CD4-positive, alpha-beta memory T cell (primary cell): ENCODE measurements at places on chromosomes 3 and 15. TPM values are rescaled to one million over a fixed set of nuclear protein-coding genes. Genes with fewer than 3 reads are reported as not detected.

GRCh38 chr15:57545995-57546394 is 45.7 kb upstream of the MYZAP start:
- H3K4me3 ChIP-seq = no peak overlapping the region
- no peak overlapping the region for H3K27ac ChIP-seq
- H3K27me3 ChIP-seq = no peaks in the 10 kb centered on the region
- no peaks in the 10 kb centered on the region for H3K36me3 ChIP-seq

GRCh38 chr3:87422333-87422732 is 145.9 kb upstream of the POU1F1 start:
- H3K27me3 ChIP-seq = no peaks in the 10 kb centered on the region
- no peaks in the 10 kb centered on the region for H3K4me1 ChIP-seq
- no peaks in the 10 kb centered on the region for H3K36me3 ChIP-seq

GRCh38 chr3:140093742-140094141 is 158.8 kb downstream of the CLSTN2 start:
- H3K27me3 ChIP-seq = no peaks in the 10 kb centered on the region
- H3K27ac ChIP-seq = no peak overlapping the region
- H3K4me3 ChIP-seq = no peak overlapping the region
- no peak for DNase-seq
- H3K36me3 ChIP-seq = no peaks in the 10 kb centered on the region

DNA sequence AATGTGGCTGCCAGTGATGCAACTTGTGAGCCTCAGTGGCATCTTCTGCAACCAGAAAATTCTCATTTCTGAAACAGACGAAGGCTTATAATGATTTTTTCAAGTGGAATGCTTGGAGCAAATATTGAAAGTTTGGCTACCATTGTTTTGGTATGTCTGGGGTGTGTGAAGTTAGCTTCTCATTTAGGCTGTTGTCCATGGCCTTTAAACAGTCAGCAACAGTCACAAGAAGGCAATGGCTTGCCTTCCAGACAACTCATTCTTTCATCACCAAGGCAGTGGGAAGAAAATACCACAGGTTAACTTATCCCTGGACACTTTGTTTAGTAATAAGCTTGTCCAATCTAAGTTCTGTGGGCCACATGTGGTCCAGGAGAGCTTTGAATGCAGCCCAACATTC is 4.7 kb upstream of the BNC1 start:
- DNase-seq = no peak
- no peak overlapping the region for H3K4me3 ChIP-seq
- no peaks in the 10 kb centered on the region for H3K4me1 ChIP-seq
- H3K27ac ChIP-seq = no peak overlapping the region

DNA sequence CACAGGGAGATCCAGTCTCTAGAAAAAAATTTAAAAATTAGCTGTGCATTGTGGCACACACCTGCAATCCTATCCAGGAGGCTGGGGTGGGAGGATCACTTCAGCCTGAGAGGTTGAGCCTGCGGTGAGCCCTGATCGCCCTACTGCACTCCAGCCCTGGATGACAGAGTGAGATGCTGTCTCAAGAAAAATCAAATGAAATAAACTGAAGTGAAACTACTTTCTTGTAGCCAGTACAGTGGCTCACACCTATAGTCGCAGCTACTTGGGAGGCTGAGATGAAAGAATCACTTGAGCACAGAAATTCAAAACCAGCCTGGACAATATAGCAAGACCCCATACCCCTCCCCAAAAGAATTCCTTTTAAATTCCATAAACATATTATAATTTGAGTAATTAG is 35.4 kb downstream of the SMARCC1 start:
- H3K27me3 ChIP-seq = no peaks in the 10 kb centered on the region
- H3K36me3 ChIP-seq = peaks cover 13% of the 10 kb centered on the region
- H3K4me1 ChIP-seq = no peaks in the 10 kb centered on the region
- H3K4me3 ChIP-seq = no peak overlapping the region
- no peak overlapping the region for H3K27ac ChIP-seq

DNA sequence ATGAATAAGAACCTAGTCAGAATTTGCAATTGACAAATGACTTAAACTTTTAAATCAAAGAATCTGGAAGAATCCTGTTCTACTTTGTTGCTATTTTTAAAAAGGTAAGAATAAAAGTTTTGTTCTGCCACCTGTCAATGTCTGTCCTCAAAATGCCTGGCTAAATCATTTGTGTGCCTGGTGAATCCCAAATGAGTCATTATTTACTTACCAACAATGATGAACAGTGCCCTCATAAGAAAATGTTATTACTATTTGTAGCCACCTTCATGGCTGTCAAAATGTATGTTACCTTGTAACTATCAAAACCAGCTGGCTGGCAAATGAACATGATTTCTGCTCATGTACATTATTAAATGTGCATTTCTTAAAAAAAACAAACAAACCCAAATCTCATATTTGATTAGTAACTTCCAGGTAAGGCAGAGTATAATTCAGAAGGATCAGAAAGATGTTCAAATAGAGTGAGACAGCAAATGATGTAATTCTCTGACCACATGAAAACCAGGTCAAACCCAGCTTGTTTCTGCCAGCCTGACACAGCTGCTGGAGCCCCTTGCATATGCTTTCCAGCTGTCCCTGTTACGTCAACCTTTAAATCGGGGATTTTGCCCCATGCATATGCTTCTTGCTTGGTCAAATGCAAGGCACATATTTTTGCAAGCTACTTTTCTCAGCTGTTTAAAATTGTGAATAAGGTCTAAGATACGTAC is 137.9 kb downstream of the SSR3 start:
- H3K27ac ChIP-seq = no peak overlapping the region
- no peaks in the 10 kb centered on the region for H3K27me3 ChIP-seq
- no peaks in the 10 kb centered on the region for H3K4me1 ChIP-seq
- no peak overlapping the region for H3K4me3 ChIP-seq

DNA sequence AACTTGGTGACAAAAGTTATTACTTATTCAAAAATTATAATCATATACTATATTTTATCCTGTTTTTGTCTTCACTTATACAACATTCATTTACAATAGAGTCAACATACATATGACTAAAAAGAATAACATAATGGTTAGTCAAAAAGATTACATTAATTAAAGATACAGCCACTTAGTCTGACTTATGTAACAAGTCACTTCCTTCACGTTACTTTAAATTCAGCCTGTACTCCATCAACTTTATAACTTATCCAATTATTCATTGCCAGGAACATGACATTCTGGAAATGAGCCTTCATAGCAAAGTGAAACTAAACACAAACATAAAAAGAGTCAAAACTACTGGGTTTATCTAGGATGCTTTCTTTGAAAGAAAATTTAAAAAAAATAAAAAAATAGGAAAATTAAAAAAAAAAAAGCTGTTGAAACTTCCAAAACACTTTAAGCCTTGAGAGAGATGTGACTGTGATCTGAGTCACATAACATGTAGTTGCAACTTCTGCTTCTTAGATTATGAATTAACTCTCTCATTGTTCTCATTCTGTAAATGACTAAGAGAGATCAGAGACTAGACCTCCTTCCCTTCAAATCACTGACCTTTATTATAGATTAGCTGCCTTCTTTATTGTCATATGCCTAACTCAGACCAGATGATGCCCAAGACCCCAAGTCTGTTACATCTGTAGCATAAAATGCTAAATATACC is 107.8 kb downstream of the MYRIP start:
- no peak for DNase-seq
- H3K27ac ChIP-seq = no peak overlapping the region
- no peaks in the 10 kb centered on the region for H3K36me3 ChIP-seq
- H3K4me1 ChIP-seq = no peaks in the 10 kb centered on the region

DNA sequence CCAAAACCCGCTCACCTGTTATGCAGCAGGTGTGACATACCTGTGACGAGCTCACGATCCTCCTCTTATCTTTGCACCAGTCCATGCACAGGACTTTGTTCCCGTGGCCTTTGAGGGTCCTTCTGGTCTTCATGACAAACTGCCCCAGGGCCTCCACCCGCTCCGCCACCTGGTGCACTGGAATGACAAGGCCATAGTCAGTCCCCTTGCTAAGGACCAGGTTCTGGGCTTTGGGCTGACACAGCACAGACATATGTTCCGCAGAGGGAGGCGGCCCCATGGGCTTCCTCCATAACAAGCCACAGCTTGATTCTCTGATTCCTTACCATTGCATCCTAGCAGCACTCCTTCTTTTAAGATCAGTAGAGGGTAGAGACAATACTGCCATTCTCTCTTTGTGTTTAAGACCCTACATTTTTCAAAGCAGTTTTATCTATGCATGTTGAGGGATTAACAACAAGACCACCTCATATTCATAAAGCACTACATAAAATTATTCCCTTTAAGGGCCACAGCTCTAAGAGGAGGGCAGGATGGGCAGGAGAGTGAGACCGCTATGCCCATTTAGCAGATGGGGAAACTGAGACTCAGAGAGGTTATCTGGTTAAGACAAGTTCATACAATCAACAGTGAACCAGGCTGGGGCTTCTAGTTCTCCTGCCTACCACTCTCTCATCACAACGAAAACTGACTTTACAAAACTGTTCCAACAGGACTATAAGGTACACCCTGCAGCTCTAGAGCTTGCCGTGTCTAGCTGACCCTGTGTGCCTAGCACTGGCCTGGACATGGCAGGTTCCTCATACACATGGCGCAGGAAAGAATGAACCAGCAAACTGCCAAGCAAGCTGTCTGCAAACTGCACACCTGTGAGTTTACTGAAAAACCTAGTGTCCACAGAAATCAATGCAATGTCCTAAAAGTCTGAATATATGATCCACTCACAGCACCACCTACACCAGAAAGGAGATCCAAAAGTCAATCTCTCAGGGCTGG is 37.0 kb downstream of the GNB5 start:
- no peak overlapping the region for H3K4me3 ChIP-seq
- no peak overlapping the region for H3K27ac ChIP-seq
- H3K4me1 ChIP-seq = no peaks in the 10 kb centered on the region
- DNase-seq = no peak

DNA sequence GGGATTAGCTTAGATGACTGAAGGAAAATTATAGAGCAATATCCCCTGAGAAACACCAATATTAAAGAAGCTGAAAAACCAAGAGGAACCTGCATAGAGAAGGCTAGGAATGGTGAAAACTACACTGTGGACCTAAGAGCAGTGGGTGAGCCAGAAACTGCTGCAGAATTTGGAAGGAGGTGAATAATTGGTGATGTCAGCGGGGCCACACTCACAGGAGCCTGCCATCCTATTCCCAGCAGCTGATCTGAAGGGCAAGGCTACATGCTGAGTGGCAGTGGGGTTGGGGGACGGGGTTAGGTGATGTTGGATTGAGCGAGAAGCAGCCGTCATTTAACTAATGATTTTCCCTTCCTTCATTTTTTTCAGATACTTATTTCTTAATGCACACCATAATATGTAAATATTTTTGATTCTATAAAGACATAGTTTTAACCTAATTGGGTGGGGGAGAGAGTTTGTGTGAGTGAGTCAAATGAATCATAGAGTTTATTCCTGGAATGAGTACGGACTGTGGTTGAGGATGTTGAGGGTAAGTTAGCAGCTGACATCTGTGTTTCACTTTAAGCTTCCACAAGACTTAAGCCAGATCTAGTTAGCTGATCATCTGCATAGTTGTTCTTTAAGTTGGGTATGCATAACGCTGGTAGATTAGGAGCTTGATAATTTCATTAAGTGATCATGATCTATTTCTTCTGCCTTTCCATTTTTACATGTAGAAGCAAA is 222.8 kb downstream of the PTPRG start:
- no peaks in the 10 kb centered on the region for H3K4me1 ChIP-seq
- no peak overlapping the region for H3K27ac ChIP-seq
- no peak overlapping the region for H3K4me3 ChIP-seq
- DNase-seq = no peak

- no peak overlapping the region for H3K27ac ChIP-seq
- no peaks in the 10 kb centered on the region for H3K36me3 ChIP-seq
- H3K27me3 ChIP-seq = no peaks in the 10 kb centered on the region
- H3K4me3 ChIP-seq = no peak overlapping the region
Observed at GRCh38 chr3:27679691-27680090, 42.4 kb downstream of the EOMES start.

GRCh38 chr3:69181592-69182211 is 59.3 kb upstream of the LMOD3 start:
- H3K4me3 ChIP-seq = no peak overlapping the region
- H3K36me3 ChIP-seq = peaks cover 38% of the 10 kb centered on the region
- no peak for DNase-seq
- no peaks in the 10 kb centered on the region for H3K27me3 ChIP-seq

- H3K27me3 ChIP-seq = no peaks in the 10 kb centered on the region
- no peak for DNase-seq
- peaks cover 13% of the 10 kb centered on the region for H3K4me1 ChIP-seq
- no peaks in the 10 kb centered on the region for H3K36me3 ChIP-seq
Observed at GRCh38 chr3:179956416-179956830, 80.3 kb downstream of the PEX5L start.

DNA sequence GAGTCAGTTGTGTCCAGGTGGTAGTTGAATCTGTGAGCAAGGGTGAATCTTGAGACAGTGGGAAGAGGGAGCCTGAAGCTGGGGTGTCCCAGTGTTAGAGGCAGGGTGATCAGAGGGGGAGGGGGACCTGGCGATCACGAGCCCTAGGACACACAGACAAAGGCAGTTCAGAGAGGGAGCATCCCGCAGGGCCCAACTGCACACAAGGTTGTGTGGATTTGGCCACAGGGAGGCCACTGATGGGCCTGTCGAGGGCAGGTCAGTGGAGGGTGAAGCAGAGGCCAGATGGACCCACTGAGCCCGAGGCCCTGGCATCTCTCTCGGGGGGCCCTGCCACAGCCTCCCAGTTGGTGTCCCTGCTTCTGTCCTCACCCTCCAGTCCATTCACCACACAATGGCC is 48.6 kb upstream of the SMAD6 start:
- H3K27ac ChIP-seq = no peak overlapping the region
- no peak for DNase-seq
- H3K27me3 ChIP-seq = no peaks in the 10 kb centered on the region
- H3K4me1 ChIP-seq = no peaks in the 10 kb centered on the region
- H3K36me3 ChIP-seq = no peaks in the 10 kb centered on the region

GRCh38 chr3:42022355-42022754 is 60.5 kb upstream of the ULK4 start:
- no peak overlapping the region for H3K4me3 ChIP-seq
- H3K4me1 ChIP-seq = peaks cover 40% of the 10 kb centered on the region
- no peaks in the 10 kb centered on the region for H3K36me3 ChIP-seq
- no peak for DNase-seq
- no peak overlapping the region for H3K27ac ChIP-seq
- no peaks in the 10 kb centered on the region for H3K27me3 ChIP-seq

- H3K27ac ChIP-seq = no peak overlapping the region
- H3K4me3 ChIP-seq = no peak overlapping the region
- H3K36me3 ChIP-seq = no peaks in the 10 kb centered on the region
- H3K4me1 ChIP-seq = peaks cover 99% of the 10 kb centered on the region
Observed at GRCh38 chr3:60013241-60013640, 963.4 kb upstream of the CFAP20DC start.

TRH gene
- not detected for total RNA-seq

GOLGA8M gene
- 3.1 TPM for total RNA-seq

MNS1 gene
- not detected for total RNA-seq

GPR62 gene
- total RNA-seq = not detected

IL17RE gene
- 1.5 TPM for total RNA-seq

NOP10 gene
- 73.5 TPM for total RNA-seq

GP5 gene
- total RNA-seq = 3.8 TPM
